H4 (cell line): ENCODE measurements at places on chromosomes 5 and 9. TPM values are rescaled to one million over a fixed set of nuclear protein-coding genes. Genes with fewer than 3 reads are reported as not detected.

The CHSY3 gene
- 9.3 and 9.8 TPM in 2 replicates for total RNA-seq

The EGFLAM gene
- 0.06 and 1.1 TPM in 2 replicates for total RNA-seq

The C5orf34 gene
- 14.4 and 15.1 TPM in 2 replicates for total RNA-seq

The THBS4 gene
- total RNA-seq, result 0.43 and 1.5 TPM in 2 replicates

The ITGA2 gene
- total RNA-seq, result 23.4 and 29.0 TPM in 2 replicates
